ENCODE measurements at places on chromosomes 13 and 19. TPM values are rescaled to one million over a fixed set of nuclear protein-coding genes. Genes with fewer than 3 reads are reported as not detected.

Gene PPFIA3
- 1.8 TPM for total RNA-seq

Gene DLEU7
- total RNA-seq: under 0.01 TPM

Gene ZNF177
- total RNA-seq: 0.73 TPM

Gene SH2D3A
- total RNA-seq: not detected

Gene ZIC5
- total RNA-seq: not detected

Gene ENOX1
- 9.6 TPM for total RNA-seq

Gene CCDC9
- 5.3 TPM for total RNA-seq

Gene MICU2
- 24.0 TPM for total RNA-seq

Gene FAM187B
- total RNA-seq: not detected

Gene URAD
- total RNA-seq: not detected

Gene C1QTNF9
- not detected for total RNA-seq

Gene EDNRB
- total RNA-seq: 32.6 TPM

Gene ERICH6B
- total RNA-seq: not detected

Gene RDH8
- 0.39 TPM for total RNA-seq

Gene RNF225
- 0.37 TPM for total RNA-seq

Gene MBOAT7
- 32.0 TPM for total RNA-seq

Gene VSTM2B
- total RNA-seq: not detected

Gene SMIM44
- total RNA-seq: not detected

Gene S1PR2
- 56.1 TPM for total RNA-seq

Gene JSRP1
- total RNA-seq: not detected

Gene PLIN3
- total RNA-seq: 287 TPM

Gene CPB2
- total RNA-seq: not detected

Gene CPAMD8
- total RNA-seq: 0.73 TPM

Gene TMIGD2
- not detected for total RNA-seq

Gene CCDC122
- 5.3 TPM for total RNA-seq
